ENCODE measurements at places on chromosomes 7 and 10. TPM values are rescaled to one million over a fixed set of nuclear protein-coding genes. Genes with fewer than 3 reads are reported as not detected.

The PTF1A gene
- total RNA-seq, result not detected

GRCh38 chr7:152132812-152133211 is 107.3 kb downstream of the GALNT11 start:
- DNase-seq, result peak; percentile 33
- H3K27me3 ChIP-seq, result no peaks in the 10 kb centered on the region
- H3K4me1 ChIP-seq, result peaks cover 10% of the 10 kb centered on the region

The PSMG3 gene
- total RNA-seq, result 25.5 TPM

The RNF133 gene
- 0.93 TPM for total RNA-seq

The TRIL gene
- 0.97 TPM for total RNA-seq

GRCh38 chr10:81920213-81920829 is 45.3 kb downstream of the NRG3 start:
- peak; percentile 10 for DNase-seq
- no peak overlapping the region for H3K27ac ChIP-seq
- H3K4me1 ChIP-seq, result no peaks in the 10 kb centered on the region
- no peaks in the 10 kb centered on the region for H3K27me3 ChIP-seq
- H3K36me3 ChIP-seq, result no peaks in the 10 kb centered on the region

DNA sequence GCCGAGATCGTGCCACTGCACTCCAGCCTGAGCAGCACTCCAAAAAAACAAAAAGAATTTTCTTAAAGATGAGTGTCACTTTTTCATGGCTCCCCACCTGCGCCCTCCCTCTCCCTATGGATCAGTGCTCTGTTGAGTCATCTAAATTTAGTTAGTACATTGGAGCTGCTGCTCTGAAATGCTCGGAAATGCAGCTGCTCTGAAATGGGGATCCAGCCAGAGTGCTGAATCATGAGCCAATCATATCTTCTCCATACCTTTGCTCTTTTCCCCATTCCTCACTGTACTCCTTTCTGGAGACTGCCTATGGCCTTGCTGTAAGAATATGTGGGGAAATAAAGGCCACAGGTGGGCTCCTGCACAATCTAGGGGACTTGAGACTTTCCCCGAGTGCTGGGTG is 188.8 kb downstream of the ZNF438 start:
- H3K4me3 ChIP-seq, result no peak overlapping the region
- no peak overlapping the region for H3K27ac ChIP-seq
- no peaks in the 10 kb centered on the region for H3K4me1 ChIP-seq
- no peak for DNase-seq

DNA sequence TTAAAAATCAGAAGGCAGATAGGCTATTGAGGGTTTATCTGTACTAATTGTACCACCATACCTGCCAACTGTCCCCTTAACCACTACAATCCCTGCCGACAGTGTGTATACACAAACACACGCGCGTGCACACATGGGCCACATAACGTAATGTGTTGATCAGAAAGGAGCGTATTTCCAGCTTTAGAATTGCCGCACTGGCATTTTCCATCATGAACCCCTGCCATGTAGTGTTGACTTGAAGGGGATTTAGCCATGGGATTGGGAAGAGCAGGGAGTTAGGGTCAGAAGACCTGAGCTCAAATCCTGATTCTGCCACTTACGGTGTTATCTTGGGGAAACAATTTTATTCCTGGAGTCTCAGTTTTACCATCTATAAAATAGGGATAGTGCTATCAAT is 158.9 kb downstream of the TCF7L2 start:
- no peaks in the 10 kb centered on the region for H3K36me3 ChIP-seq
- H3K27me3 ChIP-seq, result no peaks in the 10 kb centered on the region
- no peak overlapping the region for H3K4me3 ChIP-seq
- H3K4me1 ChIP-seq, result no peaks in the 10 kb centered on the region
- no peak for DNase-seq
- H3K27ac ChIP-seq, result no peak overlapping the region

Data from endothelial cell of umbilical vein (primary cell).